ENCODE measurements at places on chromosomes 7 and 10.

GRCh38 chr7:110373859-110374258 is 717.1 kb upstream of the LRRN3 start:
- DNase-seq = no peak

DNA sequence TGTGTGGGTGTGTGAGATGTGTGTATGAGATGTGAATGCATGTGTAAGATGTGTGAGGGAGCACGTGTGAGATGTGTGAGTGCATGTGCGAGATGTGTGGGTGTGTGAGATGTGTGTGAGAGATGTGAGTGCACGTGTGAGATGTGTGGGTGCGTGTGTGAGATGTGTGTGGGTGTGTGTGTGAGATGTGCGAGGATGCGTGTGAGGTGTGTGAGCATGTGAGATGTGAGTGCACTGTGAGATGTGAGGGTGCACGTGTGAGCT is 31.0 kb downstream of the PPIF start:
- DNase-seq = no peak

- DNase-seq = no peak
These were observed 52.3 kb upstream of the OPN4 start for GRCh38 chr10:86601956-86602602.

DNA sequence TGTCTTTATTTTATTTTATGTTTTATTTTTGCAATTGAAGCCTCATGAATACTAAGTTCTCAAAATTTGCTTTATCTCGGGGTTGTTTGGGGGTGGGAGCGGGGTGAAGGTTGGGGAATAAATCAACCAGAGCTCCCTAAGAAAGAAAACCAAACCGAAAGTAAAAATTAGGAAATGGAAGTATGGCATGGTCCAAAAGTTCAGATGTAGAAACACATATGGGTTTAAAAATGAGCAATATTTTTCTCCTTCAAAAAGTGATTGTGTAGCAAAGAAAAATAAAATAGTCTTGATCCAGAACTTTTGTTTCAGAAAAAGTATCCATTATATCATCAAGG is 177.4 kb upstream of the PLXDC2 start:
- no peak for DNase-seq

GRCh38 chr7:159120540-159120919 is 24.1 kb downstream of the VIPR2 start:
- no peak for DNase-seq

GRCh38 chr7:1007901-1008300 is 24.9 kb downstream of the CYP2W1 start:
- no peak for DNase-seq

DNA sequence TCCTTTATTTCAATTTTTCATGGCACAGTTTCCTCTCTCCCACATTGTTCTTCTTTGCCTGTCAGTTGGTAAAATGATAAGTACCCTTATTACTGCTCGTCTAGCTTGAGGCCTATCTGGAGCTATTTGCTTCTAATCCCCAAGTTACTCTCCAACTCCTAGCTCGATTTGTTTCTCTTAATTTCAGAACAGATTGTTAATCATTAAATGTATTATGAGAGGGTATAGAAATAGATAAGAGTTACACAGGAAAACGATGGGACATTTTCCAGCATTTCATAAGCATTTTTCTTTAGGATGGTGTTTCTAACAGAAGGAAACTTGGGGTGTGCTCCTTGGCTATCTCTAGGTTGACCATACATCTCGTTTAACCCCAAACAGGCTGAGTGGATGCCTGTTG is 540.5 kb upstream of the FZD8 start:
- DNase-seq = no peak

DNA sequence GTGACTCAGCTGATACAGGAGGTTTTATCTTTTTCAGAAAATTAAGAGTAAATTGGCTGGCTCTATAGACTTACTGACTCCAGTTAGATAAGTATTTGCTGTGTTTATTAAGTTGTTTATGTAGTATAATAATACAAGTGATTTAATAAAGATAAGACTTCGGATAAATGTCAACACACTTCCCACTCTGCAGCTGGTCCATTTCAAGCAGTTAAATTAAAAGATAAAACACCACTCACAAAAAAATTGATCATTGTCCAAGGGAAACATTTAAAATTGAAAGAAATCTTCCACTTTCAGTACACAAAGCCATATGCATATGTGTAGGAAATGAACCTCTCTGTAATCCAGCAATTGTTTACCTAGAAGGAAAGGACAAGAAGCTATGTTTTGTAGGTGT is 106.1 kb upstream of the SP8 start:
- DNase-seq = no peak

DNA sequence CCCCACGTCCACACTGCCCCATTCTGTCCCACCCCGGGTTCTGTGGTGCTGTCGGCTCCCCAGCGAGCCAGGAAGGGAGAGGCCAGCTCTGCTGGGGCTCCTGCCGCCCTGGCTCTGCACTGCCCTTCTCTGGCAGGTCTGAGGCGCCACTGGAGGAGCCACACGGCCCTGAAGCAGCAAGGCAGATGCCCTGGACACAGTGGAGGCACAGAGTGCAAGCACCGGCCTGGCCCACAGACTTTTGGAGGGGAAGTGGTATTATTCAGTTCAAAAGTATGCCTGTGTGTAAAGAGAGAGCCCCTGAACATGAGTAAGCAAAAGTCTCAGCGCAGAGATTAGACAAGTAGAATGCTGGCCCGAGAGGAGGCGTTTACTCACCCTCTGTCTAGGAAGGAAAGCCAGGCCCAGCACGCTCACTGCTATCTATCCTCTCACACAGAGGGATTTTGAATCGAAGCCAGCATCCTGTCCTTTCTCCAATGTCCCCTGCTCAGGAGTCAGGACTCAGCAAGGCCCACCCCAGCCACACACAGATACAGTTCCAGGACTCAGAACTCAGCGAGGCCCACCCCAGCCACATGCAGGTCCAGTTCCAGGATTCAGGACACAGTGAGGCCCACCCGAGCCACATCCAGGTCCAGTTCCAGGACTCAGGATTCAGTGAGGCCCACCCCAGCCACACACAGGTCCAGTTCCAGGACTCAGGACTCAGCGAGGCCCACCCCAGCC is 115.0 kb downstream of the EGFR start:
- DNase-seq = no peak

DNA sequence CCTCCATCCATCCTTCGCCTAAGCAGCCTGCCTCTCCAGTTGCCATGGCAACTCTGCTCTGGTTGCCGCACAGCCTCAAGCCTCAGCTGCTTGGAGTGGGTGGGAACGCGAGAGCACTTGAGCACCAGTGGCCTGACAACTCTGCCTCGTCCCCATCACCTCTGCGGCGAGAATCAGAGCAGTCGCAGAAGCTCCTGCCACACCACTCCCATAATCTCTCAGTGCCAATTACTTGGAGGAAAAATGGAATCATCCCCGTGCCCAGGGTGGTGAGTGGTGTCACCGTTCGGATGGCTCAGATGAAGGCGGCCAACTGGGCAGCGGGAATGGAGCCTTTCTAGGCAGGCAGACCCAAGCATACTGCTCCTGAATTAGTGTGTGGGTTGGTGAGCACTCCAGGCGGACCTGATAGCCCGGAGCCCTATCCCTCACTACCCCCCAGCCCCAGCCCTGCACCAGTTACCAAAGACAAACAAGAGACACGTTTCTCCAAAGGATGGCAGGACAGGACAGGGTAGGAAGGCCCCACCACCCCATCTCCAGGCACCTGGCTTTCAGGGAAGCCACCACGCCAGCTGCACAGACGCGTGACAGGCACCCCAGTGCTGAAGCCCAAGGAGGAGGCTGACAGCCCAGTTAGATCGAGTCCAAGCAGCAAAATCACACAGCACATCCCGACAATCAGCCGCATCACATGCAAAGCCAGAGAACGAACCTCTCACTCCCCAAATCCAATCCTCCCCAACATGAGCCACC is 335.4 kb downstream of the PTPRN2 start:
- DNase-seq = no peak

GRCh38 chr7:21414795-21415393 is 13.0 kb upstream of the SP4 start:
- DNase-seq = no peak

- no peak for DNase-seq
These were observed 135.8 kb downstream of the STRA8 start for GRCh38 chr7:135369405-135369804.

- no peak for DNase-seq
These were observed 45.5 kb upstream of the GPAM start for GRCh38 chr10:112229096-112229495.

DNA sequence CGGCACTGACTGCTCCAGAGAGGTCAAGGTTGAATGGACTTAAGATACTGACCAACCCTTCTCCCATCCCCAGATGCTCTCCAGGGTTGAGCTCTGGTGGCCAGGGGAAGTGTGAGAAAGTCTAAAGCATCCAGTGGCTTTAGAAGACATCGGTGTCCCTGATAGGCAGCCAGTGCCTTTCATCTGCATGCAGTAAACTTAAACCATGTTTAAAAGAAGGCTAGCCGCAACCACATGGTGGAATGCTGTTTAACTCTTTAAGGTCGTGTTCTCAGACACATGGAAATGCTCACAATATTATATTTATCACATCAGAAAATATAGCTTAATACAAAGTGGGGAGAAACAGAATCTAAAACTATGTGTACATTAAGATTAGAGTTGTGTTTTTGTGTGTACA is 137.0 kb downstream of the CNNM2 start:
- DNase-seq = no peak

GRCh38 chr7:17185690-17186070 is 112.8 kb upstream of the AHR start:
- DNase-seq = no peak
